ENCODE measurements at places on chromosomes 4 and X.

- H3K4me1 ChIP-seq, result no peaks in the 10 kb centered on the region
- no peak overlapping the region for H3K27ac ChIP-seq
- H3K27me3 ChIP-seq, result no peaks in the 10 kb centered on the region
- H3K4me3 ChIP-seq, result no peak overlapping the region
- DNase-seq, result no peak
- no peaks in the 10 kb centered on the region for H3K36me3 ChIP-seq
Observed at GRCh38 chr4:169615467-169616106, 3.2 kb upstream of the NEK1 start.

- H3K27me3 ChIP-seq, result no peaks in the 10 kb centered on the region
- no peak overlapping the region for H3K27ac ChIP-seq
- H3K4me1 ChIP-seq, result no peaks in the 10 kb centered on the region
- H3K4me3 ChIP-seq, result no peak overlapping the region
Observed at GRCh38 chr4:39712819-39713607, 15.1 kb downstream of the UBE2K start.

- H3K36me3 ChIP-seq, result no peaks in the 10 kb centered on the region
- H3K4me1 ChIP-seq, result no peaks in the 10 kb centered on the region
- no peak for DNase-seq
Observed at GRCh38 chr4:30922625-30923024, 202.5 kb downstream of the PCDH7 start.

DNA sequence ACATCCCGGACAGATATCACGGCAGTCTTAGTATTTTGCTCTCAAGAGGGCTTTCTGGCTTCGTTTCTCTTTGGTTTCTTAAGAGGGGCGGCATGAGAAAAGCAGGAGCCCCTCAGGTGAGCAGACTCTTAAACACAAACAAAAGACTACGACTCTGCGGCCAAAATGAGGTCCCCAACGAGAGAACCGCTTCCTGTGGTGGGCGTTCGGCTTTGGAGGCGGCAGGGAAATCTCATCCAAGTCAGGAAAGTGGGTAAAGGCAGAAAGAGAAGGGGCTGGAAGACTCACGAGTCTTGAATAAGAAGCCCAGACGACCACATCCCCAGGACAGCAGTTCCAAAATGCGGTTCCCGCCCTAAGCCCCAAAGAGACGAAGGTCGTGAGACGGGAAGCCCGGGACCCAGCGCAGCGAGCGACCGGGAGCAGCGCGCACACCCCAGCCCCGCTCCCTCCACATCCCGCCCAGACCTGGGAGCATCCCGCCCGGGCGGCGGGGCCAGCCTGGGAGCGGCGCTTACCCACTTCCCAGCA, 409 bp downstream of the UGDH start:
- H3K4me3 ChIP-seq, result peak overlapping the region; percentile 76
- H3K4me1 ChIP-seq, result peaks cover 31% of the 10 kb centered on the region
- no peaks in the 10 kb centered on the region for H3K36me3 ChIP-seq
- H3K27me3 ChIP-seq, result no peaks in the 10 kb centered on the region
- DNase-seq, result no peak

- DNase-seq, result no peak
- no peaks in the 10 kb centered on the region for H3K36me3 ChIP-seq
- peak overlapping the region; percentile 62 for H3K27ac ChIP-seq
- H3K27me3 ChIP-seq, result no peaks in the 10 kb centered on the region
- H3K4me3 ChIP-seq, result peak overlapping the region; percentile 28
- H3K4me1 ChIP-seq, result peaks cover 11% of the 10 kb centered on the region
Observed at GRCh38 chr4:73437558-73437956, 1.5 kb downstream of the AFP start.

DNA sequence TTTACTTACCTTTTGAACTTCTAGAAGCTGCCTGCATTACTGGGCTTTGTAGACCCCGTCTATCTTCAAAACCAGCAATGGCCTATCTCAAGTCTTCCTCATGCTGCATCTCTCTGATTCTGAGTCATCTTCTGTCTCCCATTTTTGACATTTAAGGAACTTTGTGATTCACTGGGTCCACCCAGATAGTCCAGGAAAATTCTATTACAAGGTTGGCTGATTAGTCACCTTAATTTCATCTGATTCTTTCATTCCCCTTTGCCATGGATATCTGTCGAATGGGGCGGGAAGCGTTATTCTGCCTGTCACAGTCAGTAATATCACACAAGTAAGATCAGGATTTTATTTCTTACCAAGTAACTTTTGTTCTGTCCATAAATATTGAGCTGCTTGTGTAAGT, 618.0 kb downstream of the CCSER1 start:
- no peaks in the 10 kb centered on the region for H3K36me3 ChIP-seq
- no peaks in the 10 kb centered on the region for H3K27me3 ChIP-seq
- no peak for DNase-seq
- H3K4me3 ChIP-seq, result no peak overlapping the region

DNA sequence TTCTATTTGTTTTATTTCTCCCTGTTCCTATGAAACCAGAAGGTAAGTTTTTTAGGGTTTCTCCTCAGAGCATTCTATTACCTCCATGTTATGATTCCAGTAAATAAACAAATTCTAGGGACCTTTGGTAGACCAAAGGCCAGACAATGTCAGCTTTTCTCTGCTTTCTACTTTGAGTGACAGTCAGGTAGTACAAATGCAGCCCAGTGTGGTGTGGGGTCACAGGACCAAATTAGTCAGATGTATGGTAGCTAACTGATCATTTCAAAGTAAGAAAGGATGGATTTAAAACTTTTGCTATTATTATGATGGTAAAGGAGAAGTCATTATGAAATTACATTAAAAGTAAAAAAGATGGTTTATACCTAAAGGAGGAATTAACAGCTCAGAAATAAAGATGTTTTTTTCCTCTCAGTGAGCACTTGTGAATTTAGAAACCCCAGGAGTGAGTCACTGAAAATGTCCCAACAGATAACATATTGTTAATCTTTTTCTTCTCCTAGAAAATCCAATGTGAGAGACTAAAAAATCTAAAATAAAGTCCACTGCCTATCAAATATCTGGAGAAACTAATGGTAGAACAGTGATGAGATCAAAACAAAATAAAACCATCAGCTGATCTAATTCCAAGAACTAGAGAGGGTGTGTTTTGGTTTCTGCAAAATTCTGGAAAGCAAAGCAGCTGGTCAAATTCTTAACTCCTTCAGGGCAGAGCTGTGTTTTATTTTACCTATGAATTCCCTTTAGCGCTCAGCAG, 16.6 kb upstream of the KLHL2 start:
- H3K27me3 ChIP-seq, result no peaks in the 10 kb centered on the region
- DNase-seq, result no peak
- H3K4me1 ChIP-seq, result no peaks in the 10 kb centered on the region
- H3K4me3 ChIP-seq, result no peak overlapping the region
- no peaks in the 10 kb centered on the region for H3K36me3 ChIP-seq

DNA sequence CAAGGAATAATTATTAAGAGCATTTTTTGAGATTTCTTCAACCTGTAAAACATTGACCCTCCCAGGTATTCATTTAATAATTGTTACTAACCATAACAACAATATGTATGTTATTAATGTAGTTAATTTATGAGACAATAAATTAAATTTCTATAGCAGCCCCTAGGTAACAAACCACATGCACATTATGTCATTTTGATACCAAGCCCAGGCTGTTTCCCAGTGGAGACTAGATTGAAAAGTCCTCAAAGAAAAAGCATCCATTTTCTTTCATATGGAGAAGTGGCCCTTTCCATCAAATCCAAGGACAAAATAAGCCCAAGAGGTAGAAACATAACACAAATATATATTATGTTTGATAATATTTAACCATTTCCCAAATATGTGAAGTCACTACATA, 104.3 kb upstream of the GK2 start:
- H3K27ac ChIP-seq, result no peak overlapping the region
- H3K4me1 ChIP-seq, result no peaks in the 10 kb centered on the region
- no peak overlapping the region for H3K4me3 ChIP-seq
- no peaks in the 10 kb centered on the region for H3K36me3 ChIP-seq
- no peak for DNase-seq
- no peaks in the 10 kb centered on the region for H3K27me3 ChIP-seq

- peak; percentile 30 for DNase-seq
- no peak overlapping the region for H3K4me3 ChIP-seq
- no peaks in the 10 kb centered on the region for H3K27me3 ChIP-seq
- no peak overlapping the region for H3K27ac ChIP-seq
Observed at GRCh38 chrX:54891573-54891972, 29.1 kb upstream of the TRO start.

DNA sequence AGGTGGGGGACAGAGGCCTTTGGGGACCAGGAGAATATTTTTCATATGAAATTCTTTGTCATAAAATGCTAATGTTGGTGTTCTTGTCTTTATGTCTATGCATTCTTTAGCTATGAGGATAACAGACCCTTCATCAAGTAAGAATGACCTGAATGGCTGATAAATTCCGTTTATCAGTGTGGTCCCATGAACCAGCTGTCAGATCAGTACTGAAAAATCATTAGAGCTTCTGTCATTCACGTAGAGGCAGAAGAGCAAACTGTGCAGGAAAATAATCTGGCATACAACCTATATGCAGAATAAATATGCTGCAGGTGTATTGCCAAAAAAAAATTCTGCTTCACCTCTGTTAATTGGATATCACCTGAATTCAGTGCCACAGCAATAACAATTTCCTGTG, 828.6 kb downstream of the ADGRL3 start:
- no peak overlapping the region for H3K27ac ChIP-seq
- H3K4me3 ChIP-seq, result no peak overlapping the region
- no peaks in the 10 kb centered on the region for H3K27me3 ChIP-seq
- no peaks in the 10 kb centered on the region for H3K4me1 ChIP-seq

GRCh38 chr4:85953651-85954018, 406.2 kb downstream of the MAPK10 start:
- H3K27ac ChIP-seq, result no peak overlapping the region
- no peaks in the 10 kb centered on the region for H3K4me1 ChIP-seq
- no peak overlapping the region for H3K4me3 ChIP-seq
- peak; percentile 32 for DNase-seq

DNA sequence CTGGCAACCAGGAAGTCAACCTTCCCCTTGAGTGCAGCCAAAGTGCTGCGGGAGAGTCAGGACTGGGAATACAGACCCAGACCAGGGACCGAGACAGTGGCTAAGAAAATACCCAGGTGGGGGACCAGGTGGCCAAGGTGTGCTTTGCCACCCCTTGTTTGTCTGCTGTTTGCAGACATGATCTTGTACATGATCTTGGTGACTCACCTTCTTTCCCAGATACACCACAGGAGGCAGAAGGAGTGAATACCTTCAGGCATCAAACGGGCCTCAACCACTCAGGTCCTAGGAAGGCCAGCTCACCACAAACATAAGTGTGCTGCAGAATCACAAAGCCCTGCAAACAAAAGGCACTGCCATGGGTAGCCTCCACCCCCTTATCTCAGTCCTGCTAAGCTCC, 62.0 kb downstream of the CNGA2 start:
- no peaks in the 10 kb centered on the region for H3K4me1 ChIP-seq
- H3K36me3 ChIP-seq, result no peaks in the 10 kb centered on the region
- H3K27me3 ChIP-seq, result no peaks in the 10 kb centered on the region
- no peak overlapping the region for H3K27ac ChIP-seq
- no peak overlapping the region for H3K4me3 ChIP-seq
- no peak for DNase-seq

- no peaks in the 10 kb centered on the region for H3K36me3 ChIP-seq
- DNase-seq, result no peak
- no peak overlapping the region for H3K4me3 ChIP-seq
- no peaks in the 10 kb centered on the region for H3K4me1 ChIP-seq
- no peak overlapping the region for H3K27ac ChIP-seq
- no peaks in the 10 kb centered on the region for H3K27me3 ChIP-seq
Observed at GRCh38 chrX:105618393-105619101, 203.8 kb upstream of the NRK start.

- H3K36me3 ChIP-seq, result no peaks in the 10 kb centered on the region
- H3K4me3 ChIP-seq, result no peak overlapping the region
- no peak overlapping the region for H3K27ac ChIP-seq
- no peak for DNase-seq
- H3K27me3 ChIP-seq, result no peaks in the 10 kb centered on the region
Observed at GRCh38 chrX:103475381-103475780, 43.9 kb downstream of the RAB40A start.

- no peak for DNase-seq
- peaks cover 17% of the 10 kb centered on the region for H3K4me1 ChIP-seq
- no peak overlapping the region for H3K4me3 ChIP-seq
- no peaks in the 10 kb centered on the region for H3K27me3 ChIP-seq
- no peaks in the 10 kb centered on the region for H3K36me3 ChIP-seq
Observed at GRCh38 chr4:38601244-38601915, 62.6 kb upstream of the KLF3 start.

- H3K27me3 ChIP-seq, result no peaks in the 10 kb centered on the region
- H3K36me3 ChIP-seq, result no peaks in the 10 kb centered on the region
- no peak overlapping the region for H3K4me3 ChIP-seq
- no peaks in the 10 kb centered on the region for H3K4me1 ChIP-seq
- H3K27ac ChIP-seq, result no peak overlapping the region
- DNase-seq, result no peak
Observed at GRCh38 chr4:8602686-8603430, 10.3 kb downstream of the CPZ start.

- DNase-seq, result no peak
Observed at GRCh38 chr4:7389101-7389701, 45.5 kb downstream of the PSAPL1 start.

GRCh38 chr4:103197765-103198110, 405 bp downstream of the CENPE start:
- no peaks in the 10 kb centered on the region for H3K27me3 ChIP-seq
- peak overlapping the region; percentile 52 for H3K27ac ChIP-seq
- no peak for DNase-seq
- H3K36me3 ChIP-seq, result no peaks in the 10 kb centered on the region

DNA sequence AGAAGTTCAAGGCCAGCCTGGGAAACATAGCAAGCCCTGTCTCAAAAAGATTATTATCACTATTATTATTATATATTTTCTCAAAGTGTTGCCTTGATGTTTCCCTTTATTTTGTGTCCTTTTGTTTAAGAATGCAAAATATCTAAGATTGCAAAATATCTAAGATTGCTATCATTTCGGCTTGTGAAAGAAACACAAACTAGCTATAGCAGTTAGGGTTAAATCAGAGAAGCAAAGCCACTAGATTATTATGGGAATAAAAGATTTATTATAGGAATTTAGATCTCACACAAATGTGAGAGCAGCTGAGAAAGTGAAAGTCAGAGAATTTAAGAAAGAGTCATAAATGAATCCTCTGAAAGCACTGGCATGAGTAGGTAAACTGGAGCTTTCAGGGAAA, 18.0 kb upstream of the TMEM184C start:
- no peak overlapping the region for H3K27ac ChIP-seq
- no peaks in the 10 kb centered on the region for H3K36me3 ChIP-seq
- DNase-seq, result no peak
- no peaks in the 10 kb centered on the region for H3K4me1 ChIP-seq

DNA sequence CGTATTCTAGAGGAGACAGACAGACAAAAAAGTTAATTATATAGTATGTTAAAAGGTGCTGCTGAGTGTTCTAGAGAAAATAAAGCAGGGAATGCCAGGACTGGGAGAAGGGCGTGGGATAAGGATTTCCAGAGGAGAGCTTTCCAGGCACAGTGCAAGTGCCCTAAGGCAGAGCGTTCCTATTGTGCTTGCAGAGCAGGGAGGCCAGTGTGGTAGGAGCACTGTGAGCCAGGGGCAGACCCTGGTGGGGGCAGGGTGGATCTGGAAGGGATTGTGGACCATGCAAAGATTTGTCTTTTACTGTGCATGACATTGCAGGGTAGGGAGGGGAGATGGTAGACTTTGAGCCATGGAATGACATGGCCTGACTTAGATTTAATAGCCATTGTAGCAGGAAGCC, 25.8 kb downstream of the EXOC1 start:
- no peak overlapping the region for H3K4me3 ChIP-seq
- H3K27ac ChIP-seq, result no peak overlapping the region
- H3K4me1 ChIP-seq, result no peaks in the 10 kb centered on the region
- H3K27me3 ChIP-seq, result no peaks in the 10 kb centered on the region
- no peak for DNase-seq
- no peaks in the 10 kb centered on the region for H3K36me3 ChIP-seq

All from hepatocyte (in vitro differentiated cells).